ENCODE measurements at places on chromosomes 1 and 21.

DNA sequence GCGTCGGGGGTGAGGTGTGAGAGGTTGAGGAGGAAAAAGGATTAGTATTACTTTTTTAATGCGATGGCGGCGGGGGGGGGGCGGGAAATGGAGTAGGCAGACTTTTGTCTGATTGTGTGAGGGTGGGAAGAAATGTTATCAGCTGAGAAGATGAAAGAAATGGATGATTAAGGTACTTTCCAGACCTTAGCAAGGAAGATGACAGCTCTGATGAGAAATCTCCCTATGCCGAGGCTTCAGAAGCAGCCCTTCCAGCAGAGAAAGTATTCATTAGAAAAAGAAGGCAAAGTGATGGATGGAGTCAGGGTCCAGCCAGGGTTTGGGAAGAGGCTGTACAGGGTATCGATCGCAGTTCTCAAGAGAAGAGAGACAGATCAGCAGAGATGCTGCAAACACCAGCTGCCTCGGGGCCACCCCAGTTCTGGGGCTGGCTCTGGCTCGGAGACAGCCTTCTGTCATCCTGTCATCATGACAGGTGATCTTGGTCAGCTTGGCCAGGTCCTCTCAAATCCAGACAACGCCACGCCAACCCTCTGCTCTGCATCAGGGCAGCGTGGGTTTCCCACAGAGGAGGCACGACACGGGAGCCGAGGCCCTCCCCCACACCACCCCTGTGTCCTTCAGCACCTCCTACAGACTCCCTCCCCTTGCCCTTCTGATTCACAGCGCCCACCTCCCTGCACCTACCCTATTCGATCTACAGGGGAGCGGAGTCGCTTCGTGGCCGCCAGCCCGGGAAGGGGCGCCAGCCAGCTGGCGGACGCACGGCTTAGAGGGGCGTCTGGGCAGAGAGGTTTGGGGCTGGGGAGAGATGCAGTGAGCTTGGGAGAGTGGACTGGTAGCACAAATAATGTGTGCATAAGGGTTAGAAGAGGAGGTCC lies 674 bp upstream of the ATXN7L2 start:
- DNase-seq: peak; percentile 35

GRCh38 chr1:203354246-203354645 lies 3.3 kb upstream of the FMOD start:
- DNase-seq: no peak

GRCh38 chr1:95169548-95169947 lies 52.4 kb downstream of the TLCD4 start:
- no peak for DNase-seq

DNA sequence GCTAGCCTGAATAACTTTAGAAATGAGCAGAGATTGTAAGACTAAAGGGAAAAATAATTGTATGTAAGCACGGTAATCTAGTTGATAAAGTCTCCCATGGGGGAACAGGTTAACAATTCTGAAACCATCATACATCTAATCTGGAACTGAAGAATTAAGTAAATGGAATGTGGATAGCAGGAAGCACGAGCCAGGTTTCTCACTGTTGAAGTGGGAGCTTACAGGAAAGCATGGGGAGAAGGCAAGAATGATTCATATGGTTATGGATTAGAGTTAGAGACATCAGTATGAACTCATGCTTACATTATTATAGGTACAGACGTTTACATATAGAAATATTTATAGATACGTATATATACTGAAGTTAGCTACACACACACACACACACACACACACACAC lies 83.0 kb downstream of the LEPR start:
- no peak for DNase-seq

DNA sequence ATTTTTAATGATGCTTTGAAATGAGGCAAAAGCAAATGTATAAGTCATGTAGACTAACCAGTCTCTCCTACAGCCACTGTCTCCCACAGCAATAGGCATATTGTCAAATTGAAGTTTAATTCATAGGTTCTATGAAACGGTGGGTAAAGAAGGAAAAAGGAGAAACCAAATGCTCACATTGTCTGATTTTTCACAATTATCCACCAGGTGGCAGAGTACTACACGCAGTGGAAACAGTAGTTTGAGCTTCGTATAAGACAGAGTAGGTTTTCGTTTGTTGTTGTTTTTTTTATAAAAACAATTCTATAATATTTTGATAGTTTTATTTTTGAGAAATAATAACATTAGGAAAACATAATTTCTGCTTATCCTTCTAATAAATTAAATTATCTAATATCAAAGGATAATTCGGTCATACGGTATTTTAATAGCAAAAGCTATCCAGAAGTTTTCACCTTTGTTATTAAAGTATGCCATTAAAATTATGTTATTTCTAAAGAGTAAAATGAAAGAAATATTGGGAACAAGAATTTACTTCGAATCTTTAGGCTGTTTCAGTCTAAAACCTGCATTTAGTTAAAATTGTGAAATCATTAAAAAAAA lies 39.1 kb downstream of the TYW3 start:
- DNase-seq: no peak

DNA sequence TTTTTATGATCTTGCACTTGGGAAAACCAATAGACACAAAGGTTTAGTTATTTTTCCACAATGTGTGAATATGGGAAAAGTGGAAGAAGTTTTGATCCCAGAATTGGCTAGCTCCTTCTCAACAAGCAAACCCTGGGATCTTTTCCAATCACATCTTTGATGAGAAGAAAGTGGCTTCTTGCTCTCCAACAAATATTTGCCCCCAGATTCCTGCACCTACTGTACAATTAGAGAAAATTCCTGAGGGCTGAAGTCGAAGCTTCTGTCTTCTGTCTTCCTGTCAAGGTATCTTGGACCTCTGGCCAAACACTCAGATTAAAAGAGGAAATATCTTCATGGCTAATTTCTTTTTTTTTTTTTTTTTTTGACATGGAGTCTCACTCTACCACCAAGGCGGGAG lies 113.1 kb upstream of the SLC45A1 start:
- DNase-seq: no peak

- DNase-seq: no peak
These were observed 57.3 kb downstream of the OBSCN start for GRCh38 chr1:228265167-228265566.

DNA sequence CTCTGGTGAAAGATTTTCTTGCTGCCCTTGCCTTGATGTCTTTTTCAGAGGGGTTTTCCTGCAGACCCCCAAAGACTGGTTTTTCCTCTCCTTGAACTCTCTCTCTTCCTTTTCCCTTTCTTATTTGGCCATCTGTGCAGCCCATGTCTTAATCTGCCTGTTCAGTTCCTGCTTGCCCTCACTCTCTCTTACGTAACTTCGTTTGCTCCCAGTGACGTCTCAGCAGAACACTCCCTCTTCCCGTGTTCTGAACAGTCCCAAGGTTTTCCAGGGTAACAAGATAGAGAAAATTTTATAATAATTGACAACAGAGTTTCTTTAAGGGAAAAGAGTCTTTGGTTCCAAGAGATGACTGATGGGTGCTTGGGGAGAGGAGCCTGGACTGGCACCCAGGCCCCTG lies 109.1 kb upstream of the LMO4 start:
- no peak for DNase-seq

DNA sequence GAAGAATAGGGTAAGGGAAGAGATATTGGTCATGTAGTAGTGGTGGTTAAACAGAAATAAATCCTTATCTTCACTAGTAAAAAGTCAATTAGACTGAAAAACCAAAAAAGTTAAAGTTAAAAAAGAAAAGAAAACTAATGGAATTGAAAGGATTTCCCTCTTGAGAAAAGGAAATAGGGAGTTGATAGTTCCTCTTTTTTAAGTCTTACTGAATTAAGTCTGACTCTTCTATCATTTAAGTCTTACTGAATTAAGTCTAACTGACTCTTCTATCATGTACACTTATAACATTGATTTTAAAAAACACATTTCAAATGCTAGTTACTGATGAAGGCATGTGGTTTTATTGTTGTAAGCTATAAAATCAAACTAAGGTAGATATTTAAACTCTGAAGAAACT lies 49.5 kb upstream of the TENT5C start:
- no peak for DNase-seq

- no peak for DNase-seq
These were observed 1.2 kb downstream of the NASP start for GRCh38 chr1:45585110-45585426.

DNA sequence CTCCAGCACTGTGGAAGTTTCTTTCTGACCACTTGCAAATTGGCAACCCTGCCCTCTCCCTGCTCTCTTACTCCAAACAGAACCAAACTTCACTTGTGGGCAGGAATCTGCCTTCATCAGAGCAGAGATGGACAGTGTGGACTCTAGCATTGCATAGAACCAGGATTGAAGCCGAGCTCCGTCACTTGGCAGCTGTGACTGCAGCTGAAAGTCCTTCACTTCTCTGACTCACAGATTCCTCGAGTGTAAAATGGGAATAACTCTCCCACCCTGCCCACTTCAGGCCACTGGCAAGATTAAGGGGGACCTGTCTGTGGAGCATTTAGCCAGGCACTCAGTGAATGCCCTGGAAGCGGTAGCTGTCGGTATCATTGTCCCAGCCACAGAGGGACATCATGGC lies 75.7 kb upstream of the ZBTB40 start:
- DNase-seq: no peak

DNA sequence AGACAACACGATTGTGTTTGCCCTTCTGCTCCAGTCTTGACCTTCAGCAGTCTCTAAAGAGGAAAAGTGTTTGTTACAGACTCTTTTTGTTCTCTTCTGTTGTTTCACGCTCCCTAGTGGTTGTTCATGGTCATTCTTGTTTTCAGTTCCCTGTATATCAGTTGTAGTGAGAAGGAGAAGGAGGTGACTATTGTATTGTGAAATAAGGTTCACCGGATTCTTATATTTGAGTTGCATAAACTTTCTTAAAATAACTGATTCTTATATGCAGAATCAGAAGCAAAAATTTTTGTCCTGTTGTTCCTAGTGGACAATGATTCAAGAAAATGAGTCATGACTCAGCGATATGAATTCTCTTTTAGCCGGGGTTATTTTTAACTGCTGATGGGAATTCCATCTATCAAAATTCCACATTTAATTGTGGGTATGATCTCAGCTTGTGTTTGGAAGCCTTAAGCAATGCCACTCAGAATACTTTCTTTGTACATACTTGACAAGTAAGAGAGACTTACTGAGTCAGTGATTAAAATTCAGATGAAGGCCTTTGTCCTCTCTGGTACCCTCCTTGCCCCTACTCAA lies 152.2 kb downstream of the CLEC20A start:
- DNase-seq: no peak

DNA sequence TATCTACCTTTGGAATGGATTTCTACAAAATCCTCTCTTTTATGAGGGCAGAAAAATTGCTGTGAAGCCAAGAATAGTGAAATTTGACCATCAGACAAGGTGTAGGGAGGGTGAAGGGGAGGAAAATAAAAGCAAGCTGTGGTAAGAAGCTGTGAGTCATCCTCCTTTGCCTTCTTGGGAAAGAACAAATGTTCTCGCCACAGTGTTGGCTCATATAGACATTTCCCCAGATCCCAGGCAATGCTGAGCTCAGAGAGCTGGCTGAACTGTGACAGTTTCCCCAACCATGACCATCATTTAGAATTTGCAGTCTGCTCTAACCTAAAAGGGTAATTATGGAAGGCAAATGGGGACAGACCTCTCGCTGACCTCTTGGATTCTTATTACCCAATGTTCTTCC lies 235.4 kb downstream of the PBX1 start:
- DNase-seq: no peak

- no peak for DNase-seq
These were observed 16.5 kb downstream of the TTF2 start for GRCh38 chr1:117076648-117077047.

DNA sequence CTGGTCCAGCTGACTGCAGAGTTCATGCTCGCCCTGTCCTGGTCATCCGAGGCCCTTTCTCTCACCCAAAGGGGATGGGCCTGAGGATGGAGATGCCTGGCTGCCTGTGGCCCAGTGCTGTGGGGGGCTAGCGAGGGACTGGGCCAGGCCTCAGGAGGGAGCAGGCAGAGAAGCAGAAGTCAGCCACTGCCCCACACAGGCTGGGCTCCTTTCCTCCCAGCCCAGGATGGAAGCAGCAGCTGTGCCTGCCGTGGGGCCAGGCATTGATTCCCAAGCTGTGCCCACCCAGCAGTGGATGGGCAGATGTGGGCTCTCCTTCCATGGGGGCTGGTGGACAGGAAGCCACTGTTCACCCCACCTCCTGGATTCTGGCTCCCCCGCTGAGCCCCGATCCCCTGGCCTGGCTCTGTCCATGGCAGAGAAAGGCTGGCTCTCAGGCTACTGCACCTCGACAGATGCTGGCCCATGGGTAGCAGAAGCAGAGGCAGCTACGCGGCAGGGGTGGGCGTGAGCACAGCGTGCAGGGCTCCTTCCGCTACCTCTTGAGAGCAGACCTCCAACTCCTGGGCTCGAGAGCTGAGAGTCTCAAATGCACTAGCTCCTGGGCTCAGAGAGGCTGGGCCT lies 24.6 kb downstream of the RUNX3 start:
- DNase-seq: no peak

- no peak for DNase-seq
These were observed 10.5 kb downstream of the PUM1 start for GRCh38 chr1:31054958-31055481.

- DNase-seq: no peak
These were observed 85.3 kb upstream of the SSX2IP start for GRCh38 chr1:84775535-84775920.

DNA sequence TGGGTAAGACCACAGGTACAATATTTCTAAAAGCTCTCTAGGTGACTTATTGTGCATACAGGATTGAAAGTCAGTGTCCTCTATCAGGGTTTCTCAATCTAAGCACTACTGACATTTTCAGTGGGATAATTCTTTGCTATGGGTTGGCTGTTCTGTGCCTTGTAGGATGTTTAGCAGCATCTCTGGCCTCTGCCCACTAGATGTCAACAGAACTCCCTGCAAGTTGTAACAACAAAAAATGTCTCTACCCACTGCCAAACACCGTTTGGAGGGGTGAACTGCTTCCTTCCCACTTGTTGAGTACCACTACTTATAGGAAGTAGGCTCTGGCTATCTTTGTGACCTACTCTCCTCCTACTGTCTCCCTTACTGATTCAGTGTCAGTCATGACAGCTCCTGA lies 90.1 kb upstream of the ZRANB2 start:
- DNase-seq: no peak

GRCh38 chr1:41542196-41542930 lies 57.9 kb upstream of the EDN2 start:
- no peak for DNase-seq

DNA sequence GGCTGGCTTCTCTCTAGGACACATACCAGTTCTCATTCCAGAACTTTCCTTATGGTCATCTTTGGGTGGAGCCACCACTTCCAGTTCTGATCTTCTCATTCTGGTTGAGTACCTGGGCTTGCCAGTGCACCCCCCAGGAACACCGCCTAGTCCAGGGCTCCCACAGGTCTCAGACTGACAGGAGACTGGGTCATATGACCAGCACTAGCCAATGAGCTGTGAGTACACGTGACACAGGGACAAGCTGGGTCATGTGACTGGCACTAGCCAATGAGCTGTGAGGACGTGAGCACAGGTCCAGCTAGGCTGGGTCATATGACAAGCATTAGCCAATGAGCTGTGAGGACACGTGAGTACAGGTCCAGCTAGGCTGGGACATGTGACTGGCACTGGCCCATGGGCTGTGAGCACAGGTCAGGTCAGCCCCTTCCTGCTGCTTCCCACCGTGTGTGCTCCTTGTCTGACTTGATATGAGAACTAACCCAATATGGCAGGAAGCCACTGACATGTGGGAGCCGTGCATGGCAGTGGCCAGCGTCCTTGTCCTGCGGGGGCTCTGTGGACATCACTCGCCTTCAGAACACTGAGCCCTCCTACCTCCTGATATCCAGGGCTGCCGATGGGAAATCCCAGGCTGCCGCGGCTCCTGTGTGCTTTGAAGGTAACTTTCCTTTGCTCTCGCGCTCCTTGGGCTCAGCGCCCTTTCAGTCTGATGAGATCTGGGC lies 22.7 kb downstream of the KRTAP10-1 start:
- no peak for DNase-seq

- no peak for DNase-seq
These were observed 670 bp downstream of the CLSTN1 start for GRCh38 chr1:9822897-9823692.

All from CD4-positive, alpha-beta T cell treated with Interleukin-6 at 100 ng/mL for 8 hours (primary cell).